ENCODE measurements at places on chromosomes 3 and 15. TPM values are rescaled to one million over a fixed set of nuclear protein-coding genes. Genes with fewer than 3 reads are reported as not detected.

DNA sequence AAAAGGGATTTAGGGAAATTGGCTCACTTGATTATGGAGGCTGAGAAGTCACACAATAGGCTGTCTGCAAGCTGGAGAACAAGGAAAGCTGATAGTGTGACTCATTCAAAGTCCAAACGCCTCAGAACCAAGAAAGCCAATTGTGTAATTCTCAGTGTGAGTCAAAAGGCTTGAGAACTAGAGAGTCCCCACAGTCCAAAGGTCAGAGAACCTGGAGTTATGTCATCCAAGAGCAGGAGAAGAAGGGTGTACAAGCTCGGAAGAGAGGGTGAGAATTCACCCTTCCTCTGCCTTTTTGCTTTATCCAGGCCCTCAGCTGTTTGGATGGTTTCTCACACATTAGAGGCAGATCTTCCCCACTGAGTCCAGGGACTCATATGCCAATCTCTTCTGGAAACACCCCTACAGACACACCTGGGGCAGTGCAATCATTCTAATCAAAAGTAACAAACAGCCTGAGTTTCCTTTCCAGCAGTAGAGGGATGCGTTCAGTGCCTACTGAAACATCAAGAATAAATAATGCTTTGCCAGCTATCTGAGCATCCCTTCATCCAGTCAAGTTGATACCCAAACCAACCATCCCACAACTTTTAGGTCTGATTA, 271.5 kb downstream of the SATB1 start:
- DNase-seq, result peak; percentile 70

- no peak for DNase-seq
Measured at GRCh38 chr3:116316771-116317170, 128.5 kb downstream of the LSAMP start.

The GP5 gene
- 0.25 TPM for total RNA-seq

The CCDC39 gene
- not detected for total RNA-seq
